ENCODE measurements at places on chromosomes 2 and 18.

DNA sequence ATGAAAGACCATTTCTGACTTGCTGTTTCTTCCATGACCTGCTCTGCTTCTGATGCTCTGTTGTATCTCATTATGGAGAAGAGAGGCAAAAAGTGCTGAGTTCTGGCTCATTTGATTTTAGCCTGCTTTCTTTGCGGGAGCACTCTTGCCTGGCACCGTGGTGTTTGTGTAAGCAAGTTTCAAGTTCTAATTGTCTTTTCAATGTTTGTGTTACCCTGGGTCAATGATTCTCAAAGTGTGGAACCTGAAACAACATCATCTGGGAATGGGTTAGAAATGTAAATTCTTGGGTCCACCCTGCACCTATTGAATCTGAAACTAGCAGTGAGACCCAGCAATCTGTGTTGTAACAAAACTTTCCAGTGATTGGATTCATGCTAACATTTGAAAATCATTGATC lies 85.5 kb upstream of the STON1 start:
- no peak for DNase-seq

DNA sequence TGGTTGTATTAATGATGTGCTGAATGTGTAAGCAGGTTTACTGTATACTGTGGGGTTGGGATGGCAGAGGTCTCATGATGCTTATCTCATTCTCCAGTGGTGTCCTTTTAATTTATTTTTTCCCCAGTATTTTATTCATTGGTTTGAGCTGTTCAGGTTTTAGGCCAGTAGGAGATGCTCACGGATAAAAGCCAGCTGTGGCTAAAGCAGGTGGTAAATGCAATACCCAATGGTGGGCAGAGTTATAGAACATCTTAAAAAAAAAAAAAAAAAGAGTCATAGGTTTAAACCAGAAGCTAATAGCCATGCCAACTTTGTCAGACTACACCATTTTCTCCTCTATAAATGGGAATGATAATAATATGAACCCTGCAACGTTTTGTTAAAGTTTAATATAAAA lies 57.8 kb upstream of the NEUROD1 start:
- no peak for DNase-seq

DNA sequence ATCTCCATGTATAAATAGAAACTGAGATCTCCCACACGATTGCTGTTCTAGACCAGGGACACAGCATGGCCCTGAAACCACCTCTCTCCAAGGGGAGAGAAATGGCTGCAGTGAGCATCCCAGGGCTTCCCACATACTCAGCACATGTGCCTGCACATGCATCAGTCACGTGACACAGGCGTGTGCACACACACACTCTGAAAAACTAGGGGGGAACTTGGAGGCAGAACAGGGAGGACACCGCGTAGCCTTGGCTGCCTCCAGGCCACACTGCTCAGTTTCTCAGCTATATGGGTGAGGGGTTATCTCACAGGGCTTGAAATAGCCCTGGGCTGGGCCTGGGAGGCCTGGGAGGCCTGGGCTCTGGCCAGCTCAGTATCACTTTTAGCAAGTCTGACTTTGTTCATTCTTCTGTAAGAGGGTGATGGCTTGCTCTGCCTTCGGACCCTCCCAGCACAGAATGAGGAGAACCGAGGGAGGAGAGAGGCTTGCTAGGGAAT lies 66.9 kb downstream of the EMX1 start:
- DNase-seq = no peak

DNA sequence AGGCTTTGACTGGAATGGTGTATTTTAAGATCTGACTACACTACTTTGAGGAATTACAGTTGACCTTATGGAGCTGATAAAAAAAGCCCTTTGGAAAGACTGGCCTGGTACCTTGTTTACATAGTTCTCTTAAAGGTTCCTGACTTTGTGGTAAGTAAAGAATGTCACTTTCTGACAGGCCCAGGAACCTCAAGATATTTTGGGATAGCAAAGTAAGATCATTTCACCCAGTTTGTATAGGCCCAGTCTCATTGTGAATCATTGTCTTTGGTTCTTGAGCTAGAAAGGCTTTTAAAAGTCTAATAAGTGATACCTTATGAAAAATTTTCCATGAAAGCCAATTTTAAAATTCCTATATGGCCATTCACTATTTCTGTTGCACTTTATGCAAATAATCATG lies 316.3 kb upstream of the LRRTM4 start:
- DNase-seq = no peak

DNA sequence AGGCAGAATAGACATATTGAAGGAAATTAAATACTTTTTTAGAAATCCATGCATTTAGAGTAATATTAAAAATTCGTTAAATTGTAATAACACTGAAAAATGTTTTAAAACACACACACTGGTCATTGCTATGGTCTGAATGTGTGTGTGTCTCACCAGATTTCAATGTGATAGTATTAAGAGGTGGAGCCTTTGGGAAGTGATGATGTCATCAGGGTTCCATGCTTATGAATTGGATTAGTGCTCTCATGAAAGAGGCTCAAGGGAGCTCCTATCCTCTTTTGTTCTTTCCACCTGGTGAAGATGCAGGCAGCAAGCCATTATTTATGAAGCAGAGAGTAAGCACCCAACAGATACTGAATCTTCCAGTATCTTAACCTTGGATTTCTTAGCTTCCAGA lies 441.8 kb downstream of the CDH2 start:
- DNase-seq = no peak

GRCh38 chr2:26274058-26274613 lies 29.4 kb downstream of the HADHB start:
- DNase-seq = peak; percentile 22

DNA sequence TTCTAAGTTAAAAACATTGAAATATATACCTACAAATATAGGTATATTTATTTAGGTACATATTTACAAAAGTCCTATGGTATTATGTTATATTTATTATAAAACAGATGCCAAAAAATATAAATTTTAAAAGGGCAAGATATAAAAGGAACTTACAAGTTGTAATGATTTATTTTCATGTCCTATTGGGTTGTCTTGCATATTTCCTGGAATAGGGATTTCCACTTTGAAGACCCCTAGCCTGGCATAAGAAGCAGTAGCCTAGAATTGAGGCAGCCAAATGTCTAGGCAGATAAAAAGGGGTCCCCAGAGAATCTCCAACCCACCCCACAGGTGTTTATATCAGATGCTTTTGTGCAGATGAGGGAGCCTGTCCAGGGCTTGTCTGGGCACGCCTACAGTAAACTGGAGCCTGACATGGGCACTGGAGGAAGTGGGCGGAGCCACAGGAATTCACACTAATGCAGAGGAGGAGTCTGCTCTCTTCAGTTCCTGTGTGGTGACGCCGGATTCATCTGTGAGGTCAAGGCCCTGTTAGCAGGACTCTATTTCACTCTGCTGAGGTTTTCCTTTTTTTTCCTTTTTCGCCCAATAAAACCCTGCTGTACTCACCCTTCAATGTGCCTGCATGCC lies 1088.9 kb upstream of the PIK3C3 start:
- DNase-seq = no peak

DNA sequence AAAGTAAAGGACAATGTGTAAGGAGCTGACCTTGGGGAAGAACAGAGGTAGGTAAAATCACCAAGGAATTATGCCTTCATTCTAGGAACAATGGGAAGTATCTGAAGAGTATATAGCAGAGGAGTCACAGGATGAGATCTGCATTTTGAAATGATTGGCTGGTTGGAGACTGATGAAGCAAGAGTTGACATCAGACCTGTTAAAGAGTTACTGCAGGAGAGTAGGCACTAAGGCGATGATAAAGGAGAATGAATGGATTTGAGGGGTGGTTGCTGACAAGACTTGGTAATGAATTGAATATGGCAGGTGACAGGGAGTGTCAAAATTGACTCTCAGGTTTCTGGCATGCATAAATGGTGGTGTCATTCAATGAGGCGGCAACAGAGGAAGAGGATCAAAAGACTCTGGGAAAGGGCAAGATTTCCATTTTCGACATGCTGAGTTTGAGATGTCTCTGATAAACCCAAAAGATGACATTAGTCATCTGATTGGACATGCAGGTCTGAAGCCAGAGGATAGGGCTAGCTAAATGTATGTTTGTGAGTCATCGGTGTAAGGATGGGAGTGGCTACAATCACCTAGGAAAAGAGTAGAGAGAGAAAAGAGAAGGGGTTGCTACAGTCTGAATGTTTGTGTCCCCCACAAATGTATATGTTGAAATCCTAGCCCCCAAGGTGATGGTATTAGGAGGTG lies 236.5 kb downstream of the DYM start:
- DNase-seq = no peak

GRCh38 chr2:219436491-219436890 lies 1.8 kb downstream of the SPEG start:
- DNase-seq = no peak

DNA sequence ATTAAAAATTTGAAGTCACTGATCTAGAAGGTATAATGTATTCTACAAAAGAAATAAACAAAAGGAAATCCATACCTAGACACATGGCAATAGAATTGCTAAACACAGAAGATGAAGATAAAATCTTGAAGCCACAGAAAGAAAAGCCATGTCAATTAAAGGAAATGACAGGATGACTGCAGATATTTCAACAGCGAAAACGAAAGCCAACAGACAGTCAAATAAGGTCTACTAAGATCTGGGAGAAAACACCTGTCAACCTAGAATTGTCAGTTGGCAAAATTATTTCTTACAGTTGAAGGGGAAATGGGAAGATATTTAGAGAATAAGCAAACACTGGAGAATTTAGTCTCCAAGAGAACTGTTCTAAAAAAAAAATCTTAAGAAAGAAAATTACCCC lies 39.2 kb downstream of the NETO1 start:
- DNase-seq = no peak

- DNase-seq = no peak
These were observed 27.3 kb upstream of the FEZ2 start for GRCh38 chr2:36625304-36625703.

DNA sequence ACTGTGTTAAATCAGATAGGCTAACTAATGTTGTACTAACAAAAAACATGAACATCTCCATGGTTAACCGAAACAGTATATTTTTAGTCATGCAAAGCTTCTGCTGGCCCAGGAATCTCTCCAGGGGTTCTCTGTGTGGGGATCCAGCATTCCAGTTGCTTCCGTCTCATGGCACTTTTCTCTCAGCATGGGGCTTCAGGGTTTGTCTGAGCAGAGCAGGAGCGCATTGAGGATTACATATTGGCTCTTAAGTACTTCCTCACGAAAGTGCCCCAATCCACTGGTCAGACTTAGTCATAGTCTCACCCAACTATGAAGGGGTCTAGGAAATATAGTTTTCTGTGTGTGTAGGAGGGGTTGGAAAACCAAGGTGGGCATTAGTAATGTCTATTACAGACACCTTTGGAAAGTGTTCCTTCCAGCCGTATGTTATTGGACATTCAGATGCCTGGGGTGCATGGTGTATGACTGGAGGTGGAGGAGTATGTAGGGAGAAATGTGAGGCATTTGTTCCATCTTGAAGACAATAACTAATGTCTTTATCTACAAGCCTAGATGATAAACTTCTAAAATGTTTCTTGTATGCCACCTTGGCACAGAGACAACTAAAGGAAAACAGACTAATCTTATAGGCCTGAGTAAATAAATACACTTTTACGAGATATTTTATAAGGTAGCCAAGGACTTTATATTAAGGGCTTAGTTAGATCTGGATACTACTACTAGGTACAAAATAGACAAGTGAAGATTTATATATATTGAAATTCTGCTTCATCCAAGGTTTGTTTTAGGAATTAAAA lies 123.8 kb upstream of the ZEB2 start:
- no peak for DNase-seq

DNA sequence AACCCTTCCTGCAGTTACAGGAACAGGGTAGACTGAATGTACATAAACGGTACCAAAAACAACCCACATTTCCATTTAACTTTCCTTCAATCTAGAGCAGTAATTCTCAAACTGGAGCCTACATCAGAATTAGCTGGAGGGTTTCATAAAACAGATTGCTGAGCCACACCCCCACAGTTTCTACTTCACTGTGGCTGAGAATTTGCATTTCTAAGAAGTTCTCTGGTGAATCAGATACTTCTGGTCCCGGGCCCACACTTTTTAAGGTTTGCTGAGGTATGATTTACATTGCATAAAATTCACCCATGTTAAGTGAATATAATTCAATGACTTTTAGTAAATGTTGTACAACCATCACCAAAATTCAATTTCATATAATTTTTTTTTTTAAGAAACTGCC lies 113.7 kb downstream of the SRBD1 start:
- peak; percentile 46 for DNase-seq

DNA sequence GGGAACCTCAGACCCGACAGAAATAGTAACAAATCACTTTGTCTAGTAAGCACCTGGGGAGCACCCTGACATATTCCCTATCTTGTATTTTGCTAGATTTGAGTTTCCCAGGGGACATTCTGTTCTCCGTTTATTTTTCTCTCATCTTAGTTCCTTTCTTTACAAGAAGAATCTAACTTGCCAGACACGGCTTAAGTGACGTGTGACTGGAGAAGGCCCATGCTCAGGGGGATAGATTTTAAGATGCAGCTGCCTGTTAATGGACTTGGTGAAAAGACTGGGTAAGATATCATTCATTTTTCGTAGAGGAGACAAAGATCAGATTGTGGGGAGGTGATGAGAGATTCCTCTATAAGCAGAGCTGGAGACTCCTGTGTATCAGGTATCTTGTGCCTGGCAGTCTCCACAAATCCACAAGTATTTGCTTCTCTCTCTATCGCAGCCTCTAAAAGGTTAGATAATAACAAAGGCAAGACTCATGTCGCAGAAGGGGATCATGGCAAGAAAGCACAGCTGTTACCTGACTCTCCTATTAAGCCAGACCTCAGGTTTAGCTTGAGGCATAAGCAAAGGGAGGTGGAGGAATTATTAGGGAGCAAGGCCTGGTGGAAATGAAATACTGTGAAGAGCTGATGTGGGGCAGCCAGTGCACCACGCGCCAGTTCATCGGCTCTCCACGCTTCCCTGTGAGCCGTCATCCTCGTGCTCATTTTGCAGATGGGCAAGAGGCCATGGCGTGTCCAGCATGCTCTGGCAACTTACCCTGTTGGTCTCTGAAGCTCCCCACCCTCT lies 347.2 kb upstream of the TNP1 start:
- DNase-seq = no peak

DNA sequence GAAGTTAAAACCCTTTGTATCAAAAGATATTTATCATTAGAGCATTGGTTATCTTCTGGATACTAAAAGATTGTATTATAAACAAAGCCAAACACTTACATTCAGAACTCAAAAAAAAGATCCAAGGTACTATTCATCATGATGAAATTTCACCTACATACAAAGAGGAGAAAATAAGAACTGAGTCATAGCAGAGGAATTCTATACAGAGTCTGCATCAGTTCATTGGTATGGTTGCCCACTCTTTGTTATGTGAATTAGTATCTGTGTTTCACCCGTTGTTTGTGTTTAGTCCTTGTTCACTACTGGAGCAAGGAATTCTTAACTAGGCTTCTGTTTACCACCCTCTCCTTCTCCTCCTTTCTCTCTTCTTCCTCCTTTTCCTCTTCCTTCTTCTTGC lies 157.9 kb downstream of the LNPK start:
- DNase-seq = no peak

DNA sequence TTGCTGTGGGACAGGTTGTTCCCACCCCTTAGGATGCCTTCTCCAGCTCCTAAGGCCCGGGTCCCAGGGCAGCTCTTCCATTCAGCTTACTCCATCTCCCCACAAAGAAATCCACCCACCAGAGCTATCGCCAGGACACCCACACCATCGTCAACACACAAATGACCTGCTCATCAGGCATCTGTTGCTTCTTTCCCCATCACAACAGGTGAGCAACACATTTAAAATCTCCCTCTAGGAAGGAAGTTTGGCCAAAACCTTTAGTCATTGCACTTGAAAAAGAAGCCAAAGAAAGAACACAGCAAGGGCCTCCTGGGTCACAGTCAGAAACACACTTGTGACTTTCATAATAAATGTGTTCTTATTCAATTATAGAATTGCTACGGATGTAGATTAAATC lies 289.0 kb downstream of the PIEZO2 start:
- DNase-seq = no peak

- no peak for DNase-seq
These were observed 759.4 kb downstream of the CBLN2 start for GRCh38 chr18:71784777-71785176.

Data from T-helper 2 cell (primary cell).